Hematopoietic multipotent progenitor cell treated with erythropoietin and hydrocortisone succinate and interleukin-3 and kit ligand, for 15 days (in vitro differentiated cells): ENCODE measurements at places on chromosomes 4 and X.
A peak's percentile ranks its signal among the peaks of the same experiment; 100 is the strongest.

DNA sequence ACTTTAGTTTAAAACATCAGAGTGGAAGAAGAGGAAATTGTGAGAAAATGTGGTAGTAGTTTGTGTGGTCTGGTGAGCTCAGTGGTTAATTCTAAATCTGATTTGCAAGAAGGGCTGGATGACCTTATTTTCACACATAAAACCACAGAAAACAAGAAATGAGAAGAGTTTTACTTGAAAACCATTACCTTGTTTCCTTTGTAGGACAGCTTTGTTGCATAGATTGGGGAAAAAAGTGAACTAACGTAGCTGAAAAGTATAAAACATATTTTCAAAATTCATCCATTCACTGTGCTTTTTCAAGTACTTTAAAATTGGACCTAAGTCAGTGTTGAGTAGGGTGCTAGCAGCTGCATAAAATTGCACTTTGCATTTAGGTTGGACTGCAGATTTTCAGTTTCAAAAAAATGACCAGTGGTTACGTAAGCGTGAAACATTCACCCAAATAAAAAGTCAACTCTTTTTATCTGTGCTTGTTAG lies 211.3 kb downstream of the ARHGAP10 start:
- DNase-seq, result no peak

DNA sequence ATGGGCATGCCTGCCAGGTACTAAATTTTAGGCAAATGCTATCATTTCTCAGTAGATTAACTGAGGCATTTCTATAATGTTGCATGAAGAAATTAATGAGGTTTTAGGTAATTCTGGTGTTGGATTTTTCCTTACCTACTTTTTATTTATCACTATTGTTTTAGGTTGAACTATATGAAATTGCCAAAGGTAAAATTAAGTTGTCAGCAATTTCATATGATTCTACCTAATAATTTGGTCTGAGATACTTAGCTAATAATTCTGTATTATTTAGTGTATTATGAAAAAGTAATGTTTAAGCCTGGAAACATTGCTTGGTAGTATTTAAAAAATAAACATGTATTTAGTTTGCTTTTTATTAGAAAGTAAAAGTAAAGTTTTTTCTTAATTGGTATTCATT lies 22.7 kb downstream of the SLC4A4 start:
- DNase-seq, result no peak

DNA sequence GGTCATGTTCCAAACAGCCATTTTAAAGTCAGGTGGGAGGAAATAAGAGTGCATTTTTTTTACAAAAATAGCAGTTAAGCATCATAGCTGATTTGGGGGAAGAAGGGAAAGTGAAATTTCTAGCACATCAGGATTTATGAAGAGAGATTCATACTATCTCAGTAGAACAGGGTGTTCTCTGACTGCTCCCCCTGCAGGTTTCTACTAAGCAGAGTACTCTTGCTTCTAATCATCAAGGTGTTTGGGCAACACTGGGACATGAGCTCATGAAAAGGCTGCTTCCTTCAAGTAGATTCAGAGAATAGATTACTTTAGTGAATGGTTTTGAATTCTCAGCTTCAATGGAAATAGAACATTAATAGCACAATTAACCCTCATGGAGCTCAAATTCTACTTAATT lies 591.4 kb upstream of the PCDH10 start:
- no peak for DNase-seq

DNA sequence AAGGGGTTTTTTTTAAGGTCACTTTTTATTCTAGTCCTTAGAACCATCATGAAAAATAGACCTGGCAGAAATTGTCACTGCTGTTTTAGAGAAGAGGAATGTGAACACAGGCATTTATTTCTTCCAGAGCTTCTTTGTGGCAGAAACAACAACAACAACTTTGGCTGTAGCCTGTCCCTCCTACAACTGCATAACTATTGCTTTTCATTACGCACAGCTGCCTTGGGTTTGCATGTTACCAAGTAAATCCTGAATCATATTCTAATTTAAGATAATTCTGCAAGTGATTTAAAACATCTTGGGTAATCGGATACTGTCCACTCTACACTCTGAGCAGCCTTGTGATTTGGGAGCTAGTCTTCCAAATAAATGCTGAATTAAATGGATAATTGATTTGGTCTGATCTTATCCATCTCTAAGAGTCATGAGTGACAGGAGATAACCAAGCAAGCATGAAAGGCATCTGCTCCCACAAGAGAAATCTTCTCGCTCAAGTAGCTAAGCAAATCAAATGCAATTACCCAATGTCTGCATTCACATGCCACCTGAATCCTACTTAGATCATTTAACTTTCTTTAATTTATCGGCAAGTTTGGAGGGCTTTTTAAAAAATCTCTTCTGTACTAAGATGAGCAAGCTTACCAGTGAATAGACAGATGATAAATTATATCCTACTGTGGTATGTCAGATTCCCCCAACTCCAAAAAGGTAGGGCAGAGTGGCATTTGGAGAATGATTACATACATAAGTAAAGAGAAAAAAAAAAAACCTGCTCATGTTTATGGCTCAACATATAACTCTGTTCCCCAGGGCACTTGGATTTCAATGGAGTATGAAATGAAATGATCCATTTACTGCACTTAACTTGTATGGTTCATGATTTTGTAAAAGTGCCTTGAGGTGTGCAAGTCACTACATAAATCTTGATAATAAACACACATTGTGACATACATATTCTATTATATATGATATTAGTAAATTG lies 73.6 kb downstream of the EGF start:
- DNase-seq, result no peak

- DNase-seq, result no peak
Measured at GRCh38 chr4:71235311-71236201, 103.3 kb upstream of the SLC4A4 start.

- DNase-seq, result no peak
Measured at GRCh38 chrX:150581093-150581775, 12.8 kb downstream of the MTM1 start.

DNA sequence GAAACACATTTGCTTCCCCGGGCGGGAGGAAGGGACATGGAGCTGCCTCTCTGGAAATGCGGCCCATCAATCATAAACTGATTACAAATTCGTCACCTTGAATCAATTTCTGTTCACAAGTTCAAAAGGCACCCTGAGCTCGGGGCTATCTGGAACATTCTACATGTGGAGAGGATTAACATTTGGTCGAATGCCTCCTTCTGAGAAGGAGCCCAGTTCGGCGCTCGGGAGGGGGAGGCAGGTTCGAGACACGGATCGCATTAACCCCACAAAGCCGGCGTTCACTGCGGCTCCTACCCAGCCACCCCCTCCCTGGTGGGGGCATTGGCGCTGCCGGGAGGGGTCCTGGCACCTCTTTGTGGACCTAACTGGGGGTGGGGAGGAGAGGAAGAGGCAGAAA lies 108.0 kb downstream of the CPZ start:
- DNase-seq, result no peak

- DNase-seq, result no peak
Measured at GRCh38 chrX:17086317-17086716, 139.9 kb downstream of the REPS2 start.

DNA sequence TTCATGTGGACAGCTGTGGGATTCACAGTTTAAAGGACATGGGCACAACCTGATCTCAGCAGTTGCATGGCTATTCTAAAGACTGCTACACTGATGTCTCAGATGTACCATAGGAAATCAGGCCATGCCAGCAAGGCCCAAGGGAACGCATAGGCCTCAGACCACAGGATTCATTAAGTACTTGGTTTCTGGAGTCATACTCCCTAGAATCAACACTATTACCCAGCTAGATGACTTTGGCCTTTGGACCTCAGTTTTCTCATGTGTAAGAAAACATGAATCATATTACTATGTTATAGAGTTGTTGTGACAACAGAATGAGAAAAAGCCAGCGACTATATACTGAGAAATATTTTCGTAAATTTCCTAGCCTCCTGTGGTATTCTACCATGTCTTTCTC lies 67.9 kb downstream of the NHS start:
- DNase-seq, result no peak

GRCh38 chr4:98557194-98557892 lies 101.1 kb downstream of the TSPAN5 start:
- DNase-seq, result no peak

DNA sequence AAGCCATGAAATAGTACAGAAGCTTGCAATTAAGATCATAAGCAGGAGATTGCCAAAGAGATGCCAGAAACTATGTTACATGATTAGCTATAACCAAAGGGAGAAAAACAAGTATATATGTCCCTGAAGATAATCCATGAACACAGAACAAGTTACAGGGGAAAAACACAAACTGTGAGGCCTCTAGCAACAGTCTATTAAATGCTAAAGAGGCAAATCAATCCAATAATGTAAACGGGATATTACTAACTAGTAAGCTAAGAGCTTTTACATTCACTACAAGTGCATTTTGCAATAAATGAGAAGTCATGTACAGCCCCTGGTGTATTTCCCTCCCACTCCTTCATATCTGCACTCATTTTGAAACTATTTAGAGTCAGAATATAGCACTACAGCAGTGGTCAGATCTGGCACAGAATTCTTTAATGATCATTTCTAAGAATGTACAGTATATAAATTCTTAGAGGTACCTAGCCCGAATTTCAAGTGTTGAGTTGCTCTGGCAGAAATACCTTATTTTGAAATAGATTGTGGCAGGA lies 449.8 kb upstream of the SMIM31 start:
- DNase-seq, result no peak

- no peak for DNase-seq
Measured at GRCh38 chr4:1960170-1960825, 48.5 kb downstream of the NELFA start.

DNA sequence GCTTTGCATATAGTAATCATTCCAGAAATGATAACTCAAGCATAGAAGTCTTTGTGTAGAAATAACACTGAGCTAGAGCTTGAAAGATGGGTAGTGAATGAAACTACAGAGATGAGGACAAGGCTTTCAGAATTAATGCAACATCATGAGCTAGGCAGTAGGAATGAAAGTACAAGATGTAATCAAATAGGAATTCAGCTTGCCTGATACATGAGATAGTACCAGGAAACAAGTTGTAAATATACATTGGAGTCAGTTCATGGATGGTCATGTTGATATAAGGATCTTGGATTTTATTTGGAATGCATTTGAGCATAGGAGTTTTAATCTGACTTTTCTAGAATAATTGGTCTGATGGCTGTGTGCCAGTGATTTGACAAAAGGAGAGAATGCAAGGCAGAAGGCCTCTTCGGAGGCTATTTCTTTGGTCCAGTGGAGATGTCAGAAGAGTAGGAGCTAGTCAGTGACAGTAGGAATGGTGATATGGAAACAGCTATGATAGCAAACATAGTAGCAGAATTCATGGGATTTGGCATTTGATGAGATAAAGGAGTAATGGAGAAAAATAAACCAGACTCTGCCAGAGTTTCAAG lies 206.4 kb upstream of the PACRGL start:
- DNase-seq, result no peak

GRCh38 chrX:125374169-125374568 lies 54.5 kb downstream of the TEX13C start:
- DNase-seq, result no peak

GRCh38 chr4:15253349-15253748 lies 174.5 kb upstream of the C1QTNF7 start:
- no peak for DNase-seq

GRCh38 chr4:179803857-179804256 lies 2361.6 kb upstream of the AGA start:
- no peak for DNase-seq

- DNase-seq, result no peak
Measured at GRCh38 chr4:156377036-156377710, 423.5 kb upstream of the CTSO start.

- no peak for DNase-seq
Measured at GRCh38 chr4:119097282-119097900, 38.2 kb upstream of the MYOZ2 start.

DNA sequence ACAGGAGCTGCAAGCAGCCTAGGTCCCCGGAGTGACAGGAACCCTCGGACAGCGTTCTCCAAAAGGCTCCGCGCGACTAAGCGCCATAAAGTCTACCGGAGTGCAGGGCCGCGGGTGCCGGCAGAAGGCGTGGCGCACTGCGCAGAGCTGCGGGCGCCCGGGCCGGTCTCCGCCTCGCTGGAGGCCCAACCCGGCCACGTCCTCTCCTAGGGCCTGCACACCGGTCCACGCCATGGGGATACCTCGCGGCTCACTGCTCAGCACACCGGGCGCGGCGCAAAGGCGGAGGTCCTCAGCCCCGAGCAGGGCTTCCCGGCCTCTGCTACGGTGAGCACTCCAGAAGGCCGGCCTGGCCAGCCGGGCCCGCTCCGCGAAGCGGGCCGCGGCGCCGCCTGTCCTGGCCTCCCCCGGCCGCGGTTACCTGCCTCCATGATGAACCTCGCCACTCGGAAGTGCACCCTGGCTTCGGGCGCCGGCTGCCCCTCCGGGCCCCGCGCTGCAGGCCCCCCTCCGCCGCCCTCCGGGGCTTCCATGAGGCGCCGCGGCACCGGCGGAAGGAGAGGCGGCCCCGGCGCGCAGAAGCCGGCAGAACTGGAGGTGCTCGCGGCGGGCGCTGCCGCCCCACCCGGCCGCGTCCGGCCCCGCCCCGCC lies at the start of gene CCNQ:
CCNQ (minus strand) TSS at position 599 of the 651 bp plus-strand sequence; CDS start at position 533, 66 bp downstream.
- DNase-seq, result peak; percentile 16

- no peak for DNase-seq
Measured at GRCh38 chrX:103877571-103877970, 45.5 kb upstream of the RAB9B start.

GRCh38 chr4:182895791-182896292 lies 21.3 kb downstream of the DCTD start:
- no peak for DNase-seq

DNA sequence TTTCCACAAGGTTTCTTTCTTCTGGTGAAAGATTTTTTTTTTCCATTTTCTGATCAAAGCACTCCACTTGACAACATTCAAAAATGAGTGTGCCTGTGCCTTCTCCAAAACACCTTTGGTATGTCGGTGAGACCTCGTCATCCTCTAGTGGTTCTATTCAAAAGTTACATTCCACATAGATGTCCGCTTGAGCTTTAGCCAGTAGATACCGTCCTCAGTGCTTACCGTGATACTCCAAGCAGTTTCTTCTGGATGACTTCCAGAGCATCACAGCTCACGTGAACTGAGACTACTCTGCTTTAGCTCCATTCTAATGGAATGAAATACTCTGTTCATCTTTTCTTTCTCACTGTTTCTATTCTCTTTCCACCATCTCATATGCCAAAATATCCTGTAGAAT lies 38.2 kb upstream of the VEGFC start:
- DNase-seq, result no peak
